Anterior cingulate cortex (tissue), 58 donors: ENCODE measurements at places on chromosomes 5 and 9.

DNA sequence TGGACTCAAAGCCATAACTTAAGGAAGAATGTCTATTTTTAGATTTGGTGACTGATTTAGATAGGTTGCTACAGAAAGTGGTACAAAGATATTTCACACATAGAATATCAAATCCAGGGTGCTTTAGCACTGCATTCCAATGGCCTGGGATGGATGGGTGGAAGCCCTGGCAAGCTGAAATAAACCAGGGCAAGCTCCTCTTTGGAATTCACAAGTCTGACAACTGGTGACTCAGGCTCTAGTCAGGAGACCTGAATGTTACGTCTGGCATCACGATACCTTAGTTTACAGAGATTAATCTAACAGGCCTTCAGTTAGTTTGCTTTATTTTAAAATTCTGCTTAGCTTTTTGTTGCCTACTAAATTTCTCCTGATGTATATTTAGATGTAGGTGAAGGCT lies 144.0 kb downstream of the TMC1 start:
- DNase-seq: no peak

GRCh38 chr5:25285136-25285535 lies 640.4 kb upstream of the CDH10 start:
- DNase-seq: no peak

GRCh38 chr5:78472469-78473106 lies 112.2 kb downstream of the SCAMP1 start:
- no peak for DNase-seq

GRCh38 chr5:68002836-68003235 lies 212.7 kb upstream of the PIK3R1 start:
- DNase-seq: no peak

GRCh38 chr5:90480699-90481098 lies 6.0 kb downstream of the POLR3G start:
- DNase-seq: no peak

- DNase-seq: no peak
Observed at GRCh38 chr5:19172926-19173470, 815.0 kb downstream of the CDH18 start.

DNA sequence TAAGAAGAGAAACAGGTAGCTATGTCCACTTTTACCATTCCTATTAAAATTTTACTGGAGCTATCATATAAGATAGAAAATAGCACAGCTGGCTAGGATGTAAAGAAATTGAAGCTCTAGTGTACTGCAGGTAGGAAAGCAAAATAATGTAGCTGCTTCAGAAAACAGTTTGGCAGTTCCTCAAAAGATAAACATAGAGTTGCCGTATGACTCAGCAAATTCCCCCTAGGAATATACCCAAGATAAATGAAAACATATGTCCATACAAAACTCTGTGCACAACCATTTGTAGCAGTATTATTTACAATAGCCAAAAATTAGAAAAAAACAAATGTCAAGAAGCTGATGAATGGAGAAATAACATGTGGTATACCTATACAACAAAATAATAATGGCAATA lies 64.6 kb upstream of the SHISAL2B start:
- DNase-seq: no peak

GRCh38 chr5:126446498-126447224 lies 23.5 kb downstream of the GRAMD2B start:
- DNase-seq: no peak

GRCh38 chr9:128771094-128771721 lies 519 bp downstream of the ZER1 start:
- DNase-seq: peak; percentile 51

DNA sequence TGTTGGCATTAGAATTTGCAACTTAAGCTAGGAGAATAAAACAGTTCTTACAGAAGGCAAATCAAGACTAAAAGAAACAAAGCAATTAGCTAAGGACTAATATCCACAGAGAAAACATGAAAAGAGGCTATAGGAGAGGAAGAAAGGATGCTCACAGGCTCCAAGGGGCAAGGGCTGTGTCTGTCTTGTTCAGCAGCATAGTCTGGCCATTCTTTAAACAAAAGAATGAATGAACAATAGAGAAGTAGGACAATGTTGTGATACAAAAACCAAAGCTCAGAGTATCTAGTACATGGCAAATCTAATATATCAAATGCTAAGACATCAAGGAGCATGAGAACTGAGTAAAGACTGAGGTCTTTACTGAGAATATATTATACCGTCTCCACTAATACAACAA lies 39.5 kb downstream of the PLPP1 start:
- no peak for DNase-seq

GRCh38 chr5:163963881-163964280 lies 458.5 kb downstream of the MAT2B start:
- DNase-seq: no peak

GRCh38 chr5:38463634-38464521 lies 92.6 kb downstream of the LIFR start:
- DNase-seq: no peak

- DNase-seq: no peak
Observed at GRCh38 chr5:79517601-79518000, 3.7 kb upstream of the HOMER1 start.

DNA sequence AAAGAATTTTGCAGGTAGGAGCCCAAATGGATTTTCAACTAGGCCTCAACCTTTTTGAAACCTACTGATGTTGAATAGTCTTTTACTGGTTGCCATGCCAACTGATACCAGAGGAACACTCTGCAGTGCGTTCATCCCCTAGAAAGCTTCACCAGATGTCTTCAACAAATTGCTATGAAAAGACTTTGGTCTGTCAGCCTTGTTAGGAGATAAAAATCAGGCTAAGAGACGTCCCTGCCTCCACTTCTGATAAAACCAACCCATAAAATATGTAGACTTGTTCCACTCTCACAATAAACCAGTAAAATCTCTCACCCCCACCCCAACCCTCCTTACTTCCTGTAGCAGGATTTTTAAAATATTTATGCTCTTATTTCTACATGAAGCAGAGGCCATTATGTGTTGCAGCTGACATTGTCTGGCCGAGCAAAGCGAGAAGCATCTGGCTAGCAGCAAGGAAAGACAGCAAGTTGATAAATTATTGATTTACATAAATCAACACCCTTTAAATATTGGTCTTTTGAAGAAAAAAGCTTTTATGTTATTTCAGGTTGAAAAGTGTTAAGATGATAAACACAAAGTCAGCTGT lies 428.7 kb downstream of the ISL1 start:
- DNase-seq: no peak

- DNase-seq: no peak
Observed at GRCh38 chr5:67133217-67133616, 63.4 kb downstream of the CD180 start.

DNA sequence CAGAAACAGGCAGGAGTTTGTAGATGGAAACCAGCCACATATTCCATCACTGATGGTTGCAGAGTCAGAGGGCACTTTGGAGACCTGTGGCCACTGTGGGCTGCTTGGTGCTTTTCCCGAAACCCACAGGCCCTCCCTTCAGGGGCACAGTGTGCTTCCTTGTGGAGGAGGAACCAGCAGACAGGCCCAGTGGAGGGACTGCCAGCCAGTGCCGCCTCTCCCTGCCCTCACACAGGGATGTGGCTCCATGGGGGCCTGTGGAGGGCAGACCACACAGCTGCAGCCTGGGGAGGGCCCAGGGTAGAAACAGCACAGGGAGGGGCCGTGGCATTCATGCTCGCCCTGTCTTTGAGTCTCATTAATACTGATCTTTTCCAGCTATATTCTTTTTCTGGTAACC lies 35.2 kb downstream of the CEP72 start:
- DNase-seq: no peak

DNA sequence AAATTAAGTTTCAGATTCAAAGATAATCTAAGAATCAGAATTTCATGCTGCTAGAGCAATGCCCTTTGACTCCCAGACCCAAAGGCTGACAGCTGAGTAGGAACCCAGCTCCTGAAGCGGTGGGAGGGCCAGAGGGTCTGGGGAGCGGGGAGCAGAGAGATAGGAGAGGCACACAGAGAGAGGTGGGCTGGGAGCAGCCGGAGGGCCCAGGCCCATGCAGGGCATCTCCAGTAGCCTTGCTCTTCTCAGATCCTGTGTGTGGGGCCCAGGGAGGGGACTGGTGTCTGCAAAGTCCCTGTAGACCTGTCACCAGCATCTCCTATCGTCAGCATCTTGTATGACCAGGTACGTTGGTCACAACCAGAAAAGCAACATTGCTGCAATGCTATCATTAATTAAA lies 75.3 kb upstream of the OLFM1 start:
- DNase-seq: no peak

DNA sequence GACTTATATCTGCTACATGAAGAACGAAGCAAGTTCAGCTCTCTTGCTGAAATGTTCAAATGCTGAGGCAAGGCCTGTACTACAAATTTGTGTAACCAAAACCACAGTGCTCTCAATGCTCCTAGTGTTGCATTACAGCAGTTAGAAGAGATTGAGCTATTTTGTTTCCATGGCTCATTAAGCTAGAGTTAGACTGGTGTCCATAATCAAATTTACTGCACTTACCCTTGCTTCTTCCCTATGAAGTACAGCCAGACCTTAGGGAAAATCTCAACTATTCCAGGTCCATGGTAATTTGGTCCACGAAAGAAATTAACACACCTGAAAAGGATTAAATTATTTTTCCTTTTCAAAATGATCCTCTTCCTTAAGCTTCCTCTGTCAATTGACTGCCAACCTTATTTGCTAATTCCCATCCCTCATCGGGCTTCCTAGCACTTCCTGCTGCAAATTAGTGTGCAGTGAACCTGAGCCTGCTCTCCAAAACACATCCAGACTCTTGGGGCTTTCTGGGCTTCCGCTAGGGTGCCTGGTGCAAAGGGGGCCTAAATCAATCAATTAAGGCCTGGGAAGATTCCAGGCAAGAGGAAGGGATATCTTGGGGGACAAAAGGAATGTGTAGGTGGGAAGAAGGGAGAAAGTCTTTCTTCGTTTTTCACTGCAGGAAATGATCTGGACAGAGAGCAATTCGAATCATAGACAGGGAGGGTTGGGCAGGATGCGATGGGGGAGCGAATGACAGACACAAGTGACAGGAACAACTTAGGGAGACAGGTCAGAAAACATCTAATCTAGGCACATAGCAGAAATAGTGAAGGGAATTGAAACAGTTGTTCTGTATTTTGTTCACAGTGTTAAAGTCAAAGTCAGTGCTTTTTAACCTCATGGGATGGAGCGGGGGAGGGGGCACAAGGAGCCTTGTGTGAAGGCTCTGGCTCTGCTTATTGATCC lies 542.4 kb downstream of the RAB3C start:
- no peak for DNase-seq

DNA sequence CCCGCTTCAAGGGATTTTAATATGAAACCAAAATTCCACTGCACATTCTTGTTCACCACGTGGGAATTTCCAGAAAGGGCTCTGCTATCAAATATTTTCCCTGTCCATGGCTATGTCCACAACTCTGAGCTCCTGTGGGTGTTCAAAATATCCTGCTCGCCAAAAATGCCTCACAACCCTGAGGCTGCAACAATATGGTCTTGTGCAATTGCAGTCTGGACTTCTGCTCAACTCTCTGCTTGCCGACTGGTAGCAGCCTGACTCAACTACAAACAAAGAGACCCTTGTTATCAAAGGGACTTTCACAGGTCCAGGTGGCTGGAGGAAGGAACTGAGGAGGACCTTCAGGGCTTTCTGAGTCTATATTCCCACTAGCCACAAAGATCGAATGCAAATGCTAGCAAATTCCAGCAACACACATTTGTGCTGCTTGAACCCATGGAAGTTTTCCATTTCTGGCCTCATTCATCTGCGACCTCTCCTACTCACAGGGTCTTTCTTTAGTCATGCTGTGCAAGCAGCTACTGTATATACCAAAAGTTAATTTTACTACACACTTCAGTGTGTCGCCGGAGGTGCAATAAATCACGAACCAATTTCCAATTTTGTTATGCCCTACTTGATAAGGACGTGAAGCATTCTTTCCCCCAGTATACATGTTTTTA lies 169.2 kb upstream of the SLC30A5 start:
- DNase-seq: no peak

- DNase-seq: peak; percentile 46
Observed at GRCh38 chr5:179166886-179167841, 107.0 kb downstream of the ZNF354C start.

GRCh38 chr9:37036776-37037502 lies 2.9 kb upstream of the PAX5 start:
- DNase-seq: no peak

DNA sequence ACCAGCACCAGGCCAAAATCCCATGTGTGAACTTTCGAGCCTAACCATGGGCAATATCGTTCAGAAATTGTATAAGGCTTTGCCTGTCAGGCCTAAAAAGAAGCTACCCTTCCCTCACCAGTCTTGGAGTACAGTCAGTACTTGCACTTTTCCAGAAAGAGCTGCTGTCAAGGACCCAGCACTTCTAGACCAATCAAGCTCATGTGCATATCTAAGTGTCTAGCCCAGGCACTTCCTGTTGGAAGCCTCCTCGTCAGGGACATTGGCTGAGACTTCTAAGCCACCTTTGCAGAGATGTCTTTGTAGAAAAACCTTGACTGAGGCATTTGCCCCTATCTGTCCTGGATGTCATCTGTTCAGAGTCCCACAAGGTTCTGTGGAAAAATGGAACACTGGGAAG lies 1930.5 kb downstream of the EFNA5 start:
- no peak for DNase-seq

DNA sequence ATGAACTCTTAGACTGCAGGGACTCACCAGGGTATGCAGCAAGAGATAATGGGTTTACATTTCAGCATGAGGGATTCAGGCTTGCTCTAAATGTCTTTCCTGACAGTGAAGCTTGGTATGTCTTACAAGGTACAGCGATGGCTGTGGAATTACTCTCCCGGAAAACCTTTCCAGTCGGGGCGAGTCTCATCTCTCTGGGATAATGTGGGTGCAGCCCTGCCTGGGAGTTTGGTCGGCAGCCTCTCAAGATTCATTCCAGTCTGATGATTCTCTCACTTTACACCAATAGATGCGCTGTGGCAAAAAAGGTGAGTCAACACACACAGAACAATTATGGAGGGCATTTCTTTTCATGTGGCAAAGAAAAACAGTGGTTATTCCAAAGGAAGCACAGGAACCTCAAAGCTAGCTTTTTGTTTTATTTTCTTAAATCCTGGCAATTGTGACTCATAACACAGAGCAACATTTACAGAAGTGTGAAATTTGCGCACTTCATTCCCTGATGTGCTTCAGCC lies 190.3 kb downstream of the DCP2 start:
- no peak for DNase-seq

DNA sequence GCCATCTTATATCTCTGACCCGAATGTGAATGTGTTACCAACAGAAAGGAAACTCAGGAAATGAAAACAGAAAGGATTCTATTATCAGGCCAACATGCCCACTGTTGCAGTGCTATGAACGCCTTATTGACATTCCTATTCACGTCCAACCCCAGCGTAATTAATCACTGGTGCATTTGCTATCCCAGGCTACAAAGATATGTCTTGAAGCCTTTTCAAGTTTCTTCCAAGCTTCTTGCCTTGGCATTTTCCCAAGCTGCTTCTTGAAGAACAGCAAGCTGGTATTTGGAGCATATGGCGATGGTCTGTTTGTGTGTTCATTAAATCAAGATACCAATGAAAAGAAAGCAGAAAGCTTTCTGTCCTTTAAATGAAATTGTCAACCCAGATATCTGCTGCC lies 579.2 kb upstream of the ZNF462 start:
- DNase-seq: peak; percentile 2

DNA sequence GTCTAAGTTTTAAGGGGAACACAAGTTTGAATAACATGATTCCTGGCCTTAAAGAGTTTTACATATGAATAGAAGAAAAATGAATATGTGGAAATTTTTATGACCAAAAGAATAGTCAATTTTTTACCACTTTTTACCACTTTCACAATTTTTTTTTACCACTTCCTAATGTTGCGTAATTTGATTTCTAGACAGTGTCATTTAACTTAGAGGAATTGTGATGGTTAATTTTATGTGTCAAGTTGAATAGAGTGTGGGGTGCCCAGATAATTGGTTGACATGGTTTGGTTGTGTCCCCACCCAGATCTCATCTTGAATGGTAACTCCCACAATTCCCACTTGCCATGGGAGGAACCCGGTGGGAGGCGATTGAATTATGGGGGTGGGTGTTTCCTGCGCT lies 416.6 kb downstream of the KIF4B start:
- DNase-seq: no peak
